ENCODE measurements at places on chromosomes 16 and 17. TPM values are rescaled to one million over a fixed set of nuclear protein-coding genes. Genes with fewer than 3 reads are reported as not detected.

GRCh38 chr17:77468897-77469296, 328.1 kb downstream of the SEC14L1 start:
- H3K27me3 ChIP-seq = no peaks in the 10 kb centered on the region
- no peak overlapping the region for H3K4me3 ChIP-seq
- DNase-seq = no peak
- H3K36me3 ChIP-seq = peaks cover 85% of the 10 kb centered on the region
- H3K4me1 ChIP-seq = peaks cover 92% of the 10 kb centered on the region
- H3K27ac ChIP-seq = peak overlapping the region; percentile 73

DNA sequence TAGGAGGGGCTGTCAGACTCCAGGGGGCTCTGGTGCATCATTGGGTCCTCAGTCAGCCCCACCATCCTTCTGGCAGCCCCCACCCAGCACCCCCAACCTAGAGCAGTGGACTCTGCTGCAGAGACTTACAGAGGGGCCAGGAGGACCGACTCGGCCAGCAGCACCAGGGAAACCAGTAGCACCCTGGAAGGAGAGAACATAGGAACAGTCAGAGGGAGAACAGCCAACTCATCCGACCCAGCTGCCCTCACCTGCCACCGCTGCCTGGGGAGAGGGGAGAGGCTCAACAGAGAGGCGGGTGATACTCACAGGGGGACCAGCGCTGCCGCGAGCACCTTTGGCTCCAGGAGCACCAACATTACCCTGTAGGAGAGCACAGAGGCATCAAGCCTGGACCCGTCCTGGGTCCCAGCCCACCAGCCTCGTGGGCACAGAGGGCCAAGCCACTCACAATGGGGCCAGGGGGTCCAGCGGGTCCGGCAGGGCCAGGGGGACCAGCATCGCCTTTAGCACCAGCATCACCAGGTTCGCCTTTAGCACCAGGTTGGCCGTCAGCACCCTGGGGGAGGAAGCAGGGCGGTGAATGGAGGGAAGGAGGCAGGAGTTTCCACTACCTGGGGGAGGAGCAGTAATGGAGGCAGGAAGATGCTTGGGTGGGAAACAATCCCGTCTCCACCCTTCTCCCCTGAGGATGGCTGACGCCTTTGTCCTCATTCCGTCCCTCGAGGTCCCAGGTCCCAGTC, 11.7 kb downstream of the COL1A1 start:
- H3K27ac ChIP-seq = peak overlapping the region; percentile 22
- no peaks in the 10 kb centered on the region for H3K36me3 ChIP-seq
- peaks cover under 1% of the 10 kb centered on the region for H3K4me1 ChIP-seq
- H3K4me3 ChIP-seq = no peak overlapping the region
- no peak for DNase-seq
- H3K27me3 ChIP-seq = no peaks in the 10 kb centered on the region

DNA sequence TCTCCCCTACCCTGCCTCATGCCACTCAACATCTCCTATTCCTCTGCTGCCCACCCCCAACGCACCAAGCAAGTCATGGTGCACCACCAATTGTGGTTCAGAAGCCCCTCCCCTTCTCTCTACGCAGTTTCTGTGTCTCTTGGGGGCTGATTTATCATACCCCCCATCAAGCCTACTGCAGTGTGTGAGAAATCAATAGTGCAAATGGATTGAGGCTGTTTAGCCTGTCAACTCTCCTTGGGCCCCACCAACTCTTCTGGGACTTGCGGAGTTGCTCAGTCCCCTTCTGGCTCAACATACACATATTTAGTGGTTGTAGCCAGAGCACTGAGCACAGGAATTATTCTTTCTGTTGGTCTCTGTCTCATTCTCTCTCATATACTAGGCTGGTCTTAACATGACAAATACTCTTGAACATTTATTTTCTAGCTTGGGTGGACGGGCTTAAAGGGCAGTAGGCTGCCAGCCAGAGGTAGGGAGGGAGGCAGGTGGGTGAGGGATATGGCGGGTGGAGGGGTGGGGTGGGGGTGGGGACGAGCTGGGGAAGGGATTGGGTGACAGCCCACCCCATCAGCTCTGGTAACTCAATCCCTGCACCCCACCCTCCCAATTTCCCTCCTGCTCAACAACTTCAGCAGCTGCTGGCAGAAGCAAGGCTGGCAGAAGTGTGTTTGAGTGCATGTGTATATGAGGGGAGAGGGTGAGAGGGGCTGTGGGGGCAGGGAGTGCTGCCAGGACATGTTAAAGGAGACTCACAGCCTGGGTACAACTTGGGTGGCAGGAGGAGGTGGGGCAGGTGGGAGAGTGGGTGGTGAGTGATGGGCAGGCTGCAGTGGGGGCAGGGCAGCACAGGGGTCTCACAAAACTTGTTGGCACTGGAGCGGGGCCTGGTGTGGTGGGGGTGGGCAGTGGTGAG, 4.9 kb downstream of the RARA start:
- DNase-seq = no peak
- H3K4me1 ChIP-seq = peaks cover 62% of the 10 kb centered on the region
- no peak overlapping the region for H3K4me3 ChIP-seq
- peak overlapping the region; percentile 75 for H3K27ac ChIP-seq

DNA sequence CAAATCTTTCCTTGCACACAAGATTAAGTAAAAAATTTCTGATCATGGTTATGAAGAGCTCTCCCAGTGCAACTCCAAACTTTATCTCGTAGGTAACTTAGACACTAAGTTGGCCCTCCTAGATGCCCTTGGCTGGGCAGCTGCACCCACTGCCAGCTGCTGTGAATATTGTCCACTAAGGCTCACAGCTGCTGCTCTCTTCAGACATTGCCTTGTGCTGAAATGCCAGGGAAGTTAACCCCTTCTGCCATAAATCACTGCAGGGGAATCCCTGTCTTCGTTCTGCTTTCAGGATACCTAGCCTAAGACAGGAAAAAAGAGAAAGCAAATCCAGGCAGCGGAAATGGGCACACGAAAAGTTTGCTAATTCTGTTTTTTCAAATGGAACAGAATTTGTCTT, 106.4 kb downstream of the IRX5 start:
- no peaks in the 10 kb centered on the region for H3K27me3 ChIP-seq
- H3K4me1 ChIP-seq = no peaks in the 10 kb centered on the region
- no peak for DNase-seq
- no peak overlapping the region for H3K4me3 ChIP-seq

GRCh38 chr17:55492781-55493341, 18.4 kb downstream of the SMIM36 start:
- no peak for DNase-seq
- no peaks in the 10 kb centered on the region for H3K36me3 ChIP-seq
- no peak overlapping the region for H3K27ac ChIP-seq
- peaks cover 28% of the 10 kb centered on the region for H3K27me3 ChIP-seq
- no peaks in the 10 kb centered on the region for H3K4me1 ChIP-seq

DNA sequence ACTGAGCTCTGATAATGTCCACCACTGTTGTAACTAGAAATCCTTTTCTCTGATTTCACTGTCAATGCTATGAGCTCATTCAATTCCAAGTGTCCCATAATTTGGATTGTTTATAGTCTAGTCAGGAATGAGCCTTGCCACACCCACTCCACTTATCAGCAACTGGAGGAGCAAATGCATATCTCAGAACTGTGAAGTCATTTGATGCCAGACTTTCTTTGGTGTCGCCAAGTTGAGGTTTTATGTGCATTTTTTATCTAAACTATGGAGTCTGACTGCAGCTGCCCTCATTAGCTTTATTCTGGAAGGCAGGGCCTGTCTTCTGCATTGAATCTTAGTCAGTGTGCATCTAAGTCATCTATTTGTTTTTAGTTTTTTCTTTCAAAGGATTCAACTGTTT, 361.3 kb downstream of the PMP22 start:
- DNase-seq = no peak
- H3K27me3 ChIP-seq = peaks cover 2% of the 10 kb centered on the region
- no peak overlapping the region for H3K4me3 ChIP-seq
- no peak overlapping the region for H3K27ac ChIP-seq

- H3K27ac ChIP-seq = no peak overlapping the region
- H3K27me3 ChIP-seq = no peaks in the 10 kb centered on the region
- H3K36me3 ChIP-seq = peaks cover 12% of the 10 kb centered on the region
- no peaks in the 10 kb centered on the region for H3K4me1 ChIP-seq
These were observed 18.9 kb downstream of the TMEM94 start for GRCh38 chr17:75475144-75475835.

- DNase-seq = no peak
- no peak overlapping the region for H3K4me3 ChIP-seq
- H3K27me3 ChIP-seq = no peaks in the 10 kb centered on the region
- no peak overlapping the region for H3K27ac ChIP-seq
These were observed 139.0 kb downstream of the STX8 start for GRCh38 chr17:9436630-9437029.

DNA sequence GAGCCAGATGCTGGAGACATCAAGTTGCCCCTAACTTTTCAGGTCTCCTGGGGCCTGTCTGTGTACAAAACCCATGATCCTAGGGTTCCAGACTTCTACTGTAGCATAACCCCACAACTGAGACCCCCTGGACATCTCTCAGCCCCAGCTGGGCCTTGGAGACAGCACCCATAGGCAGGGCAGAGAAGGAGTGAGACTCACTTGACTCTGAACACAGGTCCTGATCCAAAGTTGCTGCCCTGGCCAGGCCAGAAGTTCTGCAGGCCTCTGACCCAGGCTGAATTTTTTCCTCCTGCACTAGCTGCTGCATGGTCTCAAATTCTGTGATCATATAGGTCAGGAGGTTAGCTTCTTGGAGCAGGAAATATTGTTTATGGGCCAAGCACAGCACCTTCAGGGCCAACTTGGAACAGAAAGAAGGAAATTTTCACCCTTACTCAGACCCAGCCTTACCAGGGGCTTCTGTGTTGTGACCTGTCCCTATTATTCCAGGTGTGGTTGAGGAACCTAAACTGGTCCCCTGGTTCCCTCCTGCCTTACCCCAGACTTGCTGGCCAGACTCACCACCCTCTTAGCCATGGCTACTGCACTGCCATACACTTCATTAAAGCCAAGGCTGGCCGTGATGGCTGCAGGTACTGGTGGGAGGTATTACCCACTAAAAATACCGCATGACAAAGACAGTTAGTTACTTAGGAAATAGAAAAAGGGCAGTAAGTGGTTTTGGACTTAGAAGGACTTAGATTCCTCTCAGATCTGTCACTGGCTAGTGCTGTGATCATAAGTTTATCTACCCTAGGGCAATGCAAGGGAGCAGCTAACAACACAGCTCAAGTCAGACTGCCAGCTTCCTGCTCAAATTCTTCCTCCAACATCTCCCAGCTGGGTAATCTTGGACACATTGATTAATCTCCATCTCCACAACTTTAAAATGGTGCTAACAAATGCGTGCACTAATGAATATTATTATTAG, 2180.1 kb downstream of the TP53TG3F start:
- no peak overlapping the region for H3K27ac ChIP-seq
- DNase-seq = no peak
- no peaks in the 10 kb centered on the region for H3K27me3 ChIP-seq
- no peaks in the 10 kb centered on the region for H3K36me3 ChIP-seq
- no peaks in the 10 kb centered on the region for H3K4me1 ChIP-seq

DNA sequence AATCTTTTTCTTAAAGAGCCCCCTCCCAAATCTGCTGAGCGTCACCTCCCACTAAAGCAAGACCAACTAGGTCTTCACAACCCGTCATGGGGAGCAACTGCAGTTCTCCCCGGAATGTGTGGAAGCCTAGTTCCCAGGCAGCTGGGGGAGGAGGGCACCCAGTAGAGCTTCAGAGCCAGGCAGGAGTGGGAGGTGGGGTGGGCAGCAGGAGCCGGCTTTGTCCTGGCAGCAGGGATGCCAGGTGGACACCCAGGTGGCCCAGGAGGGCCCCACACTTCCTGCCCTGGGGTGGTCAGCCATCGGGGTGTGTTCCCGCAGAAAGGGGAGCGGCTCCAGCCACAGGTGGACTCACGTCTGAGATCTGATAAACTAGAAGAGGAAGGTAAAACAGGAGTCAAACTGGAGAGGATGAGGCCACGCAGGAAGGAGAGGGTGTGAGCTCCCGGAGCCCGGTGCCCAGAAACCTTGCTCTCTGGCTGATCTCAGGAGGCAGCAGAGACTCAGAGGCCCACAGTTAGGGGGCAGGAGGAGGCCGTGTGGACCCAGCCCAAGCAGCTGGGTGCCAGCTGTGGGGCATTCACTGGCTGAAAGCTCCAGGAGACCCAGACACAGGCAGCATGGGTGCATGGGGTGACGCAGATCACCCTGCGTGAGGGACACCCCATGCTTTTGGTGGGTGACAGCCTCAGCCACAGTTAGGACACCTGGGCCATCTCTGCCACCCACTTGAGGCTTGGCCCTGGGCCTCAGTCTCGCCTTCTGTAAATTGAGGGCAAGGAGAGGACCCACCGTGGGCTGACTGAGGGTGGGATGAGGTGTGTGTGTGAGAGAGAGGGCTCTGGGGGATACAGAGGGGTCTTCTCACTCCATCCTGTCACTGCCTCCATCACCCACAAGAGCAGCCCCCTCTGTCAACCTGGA, 260.8 kb upstream of the TNRC6C start:
- peak overlapping the region; percentile 42 for H3K27ac ChIP-seq
- no peaks in the 10 kb centered on the region for H3K36me3 ChIP-seq
- H3K27me3 ChIP-seq = peaks cover 26% of the 10 kb centered on the region
- peaks cover 20% of the 10 kb centered on the region for H3K4me1 ChIP-seq

- peaks cover 19% of the 10 kb centered on the region for H3K4me1 ChIP-seq
- H3K27me3 ChIP-seq = no peaks in the 10 kb centered on the region
- peak overlapping the region; percentile 71 for H3K27ac ChIP-seq
- no peak for DNase-seq
- H3K36me3 ChIP-seq = peaks cover 2% of the 10 kb centered on the region
These were observed 137.0 kb downstream of the ANKFN1 start for GRCh38 chr17:56290101-56290801.

GRCh38 chr17:40072040-40072734, 9.4 kb downstream of the THRA start:
- H3K4me1 ChIP-seq = peaks cover 50% of the 10 kb centered on the region
- peak overlapping the region; percentile 19 for H3K27ac ChIP-seq
- H3K36me3 ChIP-seq = no peaks in the 10 kb centered on the region
- no peaks in the 10 kb centered on the region for H3K27me3 ChIP-seq
- H3K4me3 ChIP-seq = no peak overlapping the region

GRCh38 chr16:65121870-65122723, at the start of gene CDH11:
Gene CDH11 (minus strand): TSS chr16:65122063. CDS start chr16:65004869, 117,194 bp downstream.
- DNase-seq = no peak
- no peaks in the 10 kb centered on the region for H3K36me3 ChIP-seq
- peaks cover 41% of the 10 kb centered on the region for H3K27me3 ChIP-seq
- no peak within 1 kb of the TSS for H3K4me3 ChIP-seq
- H3K4me1 ChIP-seq = no peaks in the 10 kb centered on the region

- H3K4me1 ChIP-seq = peaks cover 9% of the 10 kb centered on the region
These were observed 8.2 kb upstream of the COL1A1 start for GRCh38 chr17:50209472-50210239.

- H3K4me1 ChIP-seq = peaks cover 95% of the 10 kb centered on the region
- peak; percentile 29 for DNase-seq
- peak overlapping the region; percentile 99 for H3K27ac ChIP-seq
- no peaks in the 10 kb centered on the region for H3K27me3 ChIP-seq
These were observed 202.2 kb upstream of the CHMP6 start for GRCh38 chr17:80789356-80789902.

The ADAM11 gene
- total RNA-seq = 0.25 TPM

The DNAH2 gene
- total RNA-seq = not detected

The CCL18 gene
- total RNA-seq = not detected

The YPEL2 gene
- 13.2 TPM for total RNA-seq

The NACA2 gene
- total RNA-seq = 0.35 TPM

The ZNF594 gene
- total RNA-seq = 11.6 TPM

The SUZ12 gene
- 58.2 TPM for total RNA-seq

The TBC1D3B gene
- total RNA-seq = 2.4 TPM

The SHBG gene
- total RNA-seq = not detected

The HOXB7 gene
- 0.25 TPM for total RNA-seq

The G6PC1 gene
- not detected for total RNA-seq

The EMP2 gene
- not detected for total RNA-seq

The BIRC5 gene
- total RNA-seq = 113 TPM

The TMEM106A gene
- total RNA-seq = 11.7 TPM
